ENCODE measurements at places on chromosomes 7 and 10.
A peak's percentile ranks its signal among the peaks of the same experiment; 100 is the strongest.

GRCh38 chr10:43692051-43692825, 43.6 kb upstream of the ZNF32 start:
- no peak for DNase-seq

GRCh38 chr10:14953424-14954000, 384 bp downstream of the DCLRE1C start:
- DNase-seq = no peak

GRCh38 chr10:109886781-109887140, 36.5 kb downstream of the XPNPEP1 start:
- DNase-seq = no peak

DNA sequence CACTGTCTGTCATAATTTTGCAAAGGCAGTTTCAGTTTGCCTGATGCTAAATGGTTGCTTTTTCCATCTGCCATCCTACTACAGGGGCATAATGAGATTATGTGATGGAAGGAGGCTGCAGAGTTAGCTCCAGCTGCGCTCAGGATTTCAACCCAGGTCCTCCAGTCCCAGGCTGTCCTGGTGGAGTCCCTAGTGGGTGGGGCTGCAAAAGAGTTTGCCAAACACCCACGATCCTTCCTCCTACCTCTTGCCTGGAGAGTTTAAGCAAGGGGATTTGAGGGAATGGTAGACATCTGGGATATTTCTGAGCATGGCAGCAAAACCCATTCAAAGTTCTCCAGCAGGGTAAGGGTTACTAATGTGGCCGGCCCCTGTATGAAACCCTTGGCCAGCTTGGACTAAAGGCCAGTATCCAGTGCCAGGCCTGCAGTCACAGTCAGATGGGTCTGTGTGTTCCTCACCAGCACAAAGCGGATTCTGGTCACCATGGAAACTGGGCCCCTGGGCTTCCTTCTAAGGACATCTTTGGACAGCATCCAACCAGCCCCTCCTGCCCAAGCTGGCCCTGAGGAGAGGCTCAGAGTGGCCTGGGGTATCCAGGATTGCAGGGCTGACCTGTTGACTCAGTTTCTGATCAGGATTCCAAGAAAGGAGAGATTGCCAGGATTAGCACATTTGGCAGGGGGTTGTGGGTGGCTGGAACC, 42.7 kb upstream of the CHST3 start:
- no peak for DNase-seq

DNA sequence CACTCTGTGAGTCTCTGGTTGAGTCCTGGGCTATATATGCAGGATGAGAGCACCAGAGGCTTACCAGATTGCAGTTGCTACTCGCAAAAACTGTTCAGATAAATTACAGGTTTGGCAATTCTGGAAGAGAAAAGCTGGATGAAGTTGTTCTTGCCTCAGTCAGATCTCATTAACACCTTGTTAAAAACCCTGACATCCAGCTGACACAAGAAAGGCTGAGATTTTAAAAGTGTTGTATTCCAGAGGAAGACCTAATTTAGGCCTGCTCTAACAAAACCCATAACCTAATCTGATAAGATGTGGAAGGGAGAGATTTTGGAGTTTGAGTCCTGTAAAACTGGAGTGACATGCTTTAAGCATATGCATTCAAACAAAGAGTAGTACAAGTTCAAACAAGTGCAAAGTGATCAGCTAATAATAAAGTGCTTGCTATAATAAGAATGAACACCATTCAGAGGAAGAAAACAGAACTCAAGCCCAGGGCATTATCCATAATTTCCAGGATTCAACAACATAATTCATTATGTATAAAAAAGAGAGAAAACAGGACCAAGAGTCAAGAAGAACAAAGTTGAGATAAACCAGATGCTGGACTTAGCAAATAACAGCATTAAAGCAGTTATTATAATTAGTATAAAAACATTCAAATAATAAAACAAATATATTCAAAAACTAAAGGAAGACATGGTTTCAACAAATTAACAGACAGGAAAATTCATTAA, 135.5 kb downstream of the CD36 start:
- DNase-seq = no peak

DNA sequence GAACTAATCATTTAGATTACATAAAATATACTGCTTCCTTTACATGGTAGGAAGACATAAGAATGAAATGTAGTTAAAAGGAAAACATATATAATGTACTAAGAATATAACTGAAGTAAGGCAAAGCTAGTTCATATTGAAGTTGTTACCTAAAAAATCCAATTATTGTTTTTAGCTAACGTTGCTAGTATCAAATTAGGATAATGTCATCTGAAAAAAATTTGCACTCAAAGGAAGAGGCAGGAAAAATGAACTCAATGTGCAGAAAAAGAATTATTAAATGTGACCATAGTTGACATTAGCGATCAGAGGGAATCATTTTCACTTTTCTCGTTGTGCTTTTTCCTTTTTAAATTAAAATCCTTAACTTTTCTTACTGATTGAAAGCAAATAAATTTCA, 1.6 kb upstream of the BET1 start:
- DNase-seq = no peak

GRCh38 chr7:1412322-1413261, 46.7 kb downstream of the MICALL2 start:
- DNase-seq = peak; percentile 87

DNA sequence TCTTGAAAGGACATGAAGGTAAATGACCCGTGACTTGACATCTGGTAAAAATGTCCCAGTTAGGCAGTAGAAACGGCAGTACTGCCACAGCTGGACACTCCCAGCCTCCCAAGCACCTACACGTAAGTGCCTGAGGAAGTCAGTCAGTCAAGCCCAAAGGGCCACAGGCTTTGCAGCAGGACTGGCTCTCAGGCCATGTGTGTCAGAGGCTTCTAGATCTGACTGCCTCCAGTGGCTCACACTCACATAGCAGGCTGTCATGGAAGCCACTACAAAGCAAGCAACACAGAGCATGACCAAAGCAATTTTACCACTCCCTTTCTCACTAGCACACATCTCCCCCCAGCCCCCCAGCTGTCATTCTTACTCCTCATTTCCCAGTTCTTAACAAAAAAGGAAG, 17.8 kb upstream of the CCNJ start:
- DNase-seq = no peak

DNA sequence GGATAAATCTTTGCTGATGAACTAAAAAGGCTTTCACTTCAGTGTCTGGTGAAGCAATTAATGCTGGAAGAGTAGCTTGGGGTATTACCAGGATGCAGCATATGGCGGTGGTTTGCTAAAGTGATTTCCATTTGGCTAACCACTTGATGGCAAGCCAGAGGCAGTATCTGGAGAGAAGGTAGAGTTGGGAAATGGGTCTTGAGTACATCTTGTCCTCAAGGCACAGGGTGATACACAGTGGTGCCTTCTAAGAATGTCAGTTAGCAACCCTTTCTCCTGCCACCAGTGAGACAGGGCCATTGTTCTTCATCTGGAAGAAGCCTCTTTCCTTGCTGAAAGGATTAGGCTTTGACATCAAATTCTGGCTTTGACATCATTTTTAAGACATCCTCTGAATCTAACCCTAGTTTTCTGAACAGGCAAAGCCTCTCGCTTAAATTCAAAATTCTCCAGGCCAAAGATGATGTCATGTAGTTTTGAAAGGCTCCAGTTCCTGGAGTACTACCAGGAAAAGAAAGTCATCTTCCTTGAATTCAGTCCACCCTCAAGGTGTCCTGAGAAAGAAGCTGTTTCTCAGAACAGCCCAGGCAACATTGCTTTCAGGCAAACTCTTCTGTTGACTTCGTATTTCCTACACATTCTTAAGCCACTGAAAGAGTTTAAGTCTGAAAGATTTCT, 162.4 kb downstream of the ARID5B start:
- no peak for DNase-seq

DNA sequence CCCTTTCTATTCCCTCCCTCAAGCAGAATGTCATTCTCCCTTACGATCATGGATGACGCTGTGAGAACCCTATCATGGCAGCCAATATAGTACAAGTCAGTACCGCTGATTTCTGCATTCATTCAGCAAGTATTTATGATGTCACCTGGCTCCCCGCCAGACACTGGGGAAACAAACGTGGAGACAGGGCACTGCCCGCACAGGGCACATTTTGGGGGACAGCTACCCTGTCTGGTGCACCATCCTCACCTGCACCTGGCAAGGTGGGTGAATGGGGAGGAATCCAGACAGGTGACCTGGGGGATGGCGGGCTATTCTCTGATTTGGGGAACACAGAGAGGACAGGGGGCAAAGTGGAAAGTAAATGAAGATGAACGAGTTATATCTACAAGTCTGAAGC, 28.4 kb downstream of the MKI67 start:
- no peak for DNase-seq

DNA sequence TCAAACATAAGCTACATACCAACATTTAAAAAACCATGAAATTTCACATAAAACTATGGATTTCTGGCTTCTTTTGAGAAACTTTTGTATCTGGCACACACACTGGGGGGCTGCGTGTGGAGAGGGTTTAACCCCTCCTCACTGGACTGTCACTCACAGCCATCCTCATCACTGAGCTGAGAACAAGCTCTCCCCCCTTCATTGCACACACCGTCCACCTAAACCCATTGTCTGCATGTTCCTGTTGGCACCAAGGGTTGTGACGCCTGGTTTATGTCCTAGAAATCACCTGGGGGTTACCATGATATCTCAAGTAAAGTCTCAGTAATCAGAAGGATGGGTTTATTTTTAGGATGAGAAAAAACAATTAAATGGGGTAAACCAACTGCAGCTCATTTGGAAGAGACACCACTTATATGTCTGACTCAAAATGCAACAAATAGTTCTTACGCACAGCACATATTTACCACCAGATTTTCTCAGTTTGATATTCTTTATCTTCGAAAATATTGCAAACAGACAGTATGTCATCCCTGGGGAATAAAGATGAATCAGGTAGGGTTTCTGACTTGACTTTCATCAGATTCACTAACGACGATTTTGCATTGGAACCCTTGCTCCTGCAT, 218.5 kb upstream of the KLF6 start:
- DNase-seq = no peak

DNA sequence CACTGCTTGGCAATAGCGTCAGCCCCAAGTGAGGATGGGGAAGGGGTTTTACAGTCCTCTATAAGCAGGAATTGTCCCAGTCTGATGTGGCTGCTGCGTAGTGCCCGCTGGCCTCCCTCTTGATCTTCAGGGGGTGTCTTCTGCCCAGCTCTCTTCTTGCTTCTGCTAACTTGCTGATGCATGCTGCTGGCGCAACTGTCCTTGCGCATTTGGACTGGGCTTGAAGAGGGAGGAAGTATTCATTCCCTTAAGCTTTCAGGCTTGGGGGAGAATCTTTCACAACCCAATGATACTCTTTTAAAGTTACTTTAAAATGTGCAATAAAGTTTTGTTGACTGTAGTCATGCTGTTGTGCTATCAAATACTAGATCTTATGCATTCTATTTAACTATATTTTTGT, 10.3 kb downstream of the GALNT11 start:
- no peak for DNase-seq

DNA sequence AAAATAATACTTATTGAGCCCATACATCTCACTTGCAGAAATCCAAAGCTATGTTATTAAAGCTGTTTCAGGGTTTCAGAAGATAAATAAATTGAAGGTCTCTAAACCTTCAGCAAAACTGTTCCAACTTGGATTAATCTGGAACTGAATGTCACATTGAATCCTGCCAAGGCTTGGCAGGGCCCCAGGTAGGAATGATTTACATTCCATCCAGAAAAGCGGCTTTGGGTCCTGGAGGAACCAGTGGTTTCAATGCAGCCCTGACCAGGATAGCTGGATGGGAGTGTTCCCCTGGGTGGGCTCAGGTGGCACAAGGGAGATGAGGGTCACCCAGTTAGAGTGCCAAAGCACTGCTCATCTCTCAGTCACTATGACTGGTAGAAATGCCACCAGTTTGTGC, 37.0 kb upstream of the TMEM72 start:
- DNase-seq = no peak

DNA sequence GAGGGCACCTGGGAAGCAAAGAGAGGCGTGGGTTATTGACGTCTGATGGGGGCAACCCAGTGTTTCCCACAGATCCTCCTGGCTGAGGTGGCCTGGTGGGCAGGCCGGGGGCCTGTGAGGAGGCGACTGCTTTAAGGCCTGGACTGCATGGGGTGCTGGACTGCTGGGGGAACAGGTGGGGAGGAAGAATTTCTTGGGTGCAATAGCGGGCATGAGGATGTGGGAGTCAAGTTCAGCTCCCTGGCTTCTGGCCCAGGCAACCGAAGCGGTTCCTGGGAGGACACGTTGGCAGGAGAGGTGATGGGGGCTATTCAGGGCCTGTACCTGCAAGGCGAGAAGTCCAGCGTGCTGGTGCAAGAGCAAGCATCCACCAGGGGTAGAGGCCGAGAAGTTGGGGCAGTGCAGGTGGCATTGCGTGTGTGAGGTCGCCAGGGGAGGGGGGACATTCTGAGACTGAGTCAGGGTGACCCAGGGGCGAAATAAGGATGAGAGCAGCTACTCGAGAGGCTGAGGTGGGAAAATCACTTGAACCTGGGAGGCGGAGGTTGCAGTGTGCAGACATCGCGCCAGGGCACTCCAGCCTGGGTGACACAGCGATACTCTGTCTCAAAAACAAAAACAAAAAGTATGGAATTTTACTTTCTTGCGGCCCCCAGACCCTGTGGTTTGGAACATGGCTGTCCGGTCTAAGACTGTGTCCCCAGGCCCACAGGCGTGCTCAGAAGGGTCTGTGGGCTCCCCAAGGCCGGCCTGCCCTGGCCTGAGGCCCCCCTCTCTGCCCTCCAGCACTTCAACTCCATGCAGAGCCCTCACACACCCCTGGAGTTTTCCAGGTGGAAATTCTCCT, 53.6 kb upstream of the ELN start:
- DNase-seq = no peak

GRCh38 chr7:79245623-79246249, 207.7 kb downstream of the MAGI2 start:
- no peak for DNase-seq

DNA sequence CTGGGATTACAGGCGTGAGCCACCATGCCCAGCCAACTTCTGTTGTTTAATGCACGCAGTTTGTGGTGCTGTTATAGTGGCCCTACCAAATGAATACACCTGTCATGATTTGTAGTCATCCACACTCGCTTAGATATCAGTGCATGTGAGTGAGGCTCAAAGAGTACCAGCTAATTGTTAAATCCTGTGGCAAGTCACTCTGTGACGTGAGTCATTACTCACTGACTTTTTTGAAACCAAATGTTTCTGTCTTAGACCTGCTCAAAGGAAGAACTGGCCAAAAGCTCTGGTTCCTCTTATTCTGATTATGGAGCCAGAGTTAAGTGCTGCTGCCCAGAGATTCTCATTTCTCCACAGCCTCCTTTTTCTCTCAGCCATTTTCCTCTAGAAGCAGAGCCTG, 109.4 kb downstream of the PRKAG2 start:
- no peak for DNase-seq

DNA sequence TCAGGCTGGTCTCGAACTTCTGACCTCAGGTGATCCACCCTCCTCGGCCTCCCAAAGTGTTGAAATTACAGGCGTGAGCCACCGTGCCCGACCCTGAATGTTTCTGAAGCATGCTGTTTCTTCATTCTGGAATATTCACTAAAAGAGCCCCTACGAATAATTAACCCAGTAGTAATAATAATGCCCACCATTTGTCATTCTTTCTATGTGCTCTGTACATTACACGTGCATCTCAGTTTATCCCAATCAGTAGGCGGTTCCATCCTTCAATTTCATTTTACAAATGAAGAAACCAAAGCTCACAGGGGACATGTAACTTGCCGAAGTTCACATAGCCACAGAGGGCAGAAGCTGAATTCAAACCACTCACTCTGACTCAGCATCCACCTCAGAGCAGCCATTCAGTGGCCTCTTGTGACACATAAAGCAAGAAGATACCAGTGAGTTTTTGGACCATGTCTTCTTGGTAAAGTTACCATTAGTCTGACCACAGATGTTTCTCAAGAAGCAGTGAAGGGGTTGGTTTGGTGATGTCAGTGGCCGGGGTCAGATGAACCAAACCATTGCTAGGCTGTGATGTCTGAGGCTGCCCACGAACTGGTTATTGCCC, 71.9 kb upstream of the DUSP5 start:
- no peak for DNase-seq

Measured in stimulated activated CD4-positive, alpha-beta T cell treated with anti-CD3 and anti-CD28 coated beads, Interleukin-15, amount 100 ng/mL, for 1 hour (primary cell).